ENCODE measurements at places on chromosomes 6 and 20.
A peak's percentile ranks its signal among the peaks of the same experiment; 100 is the strongest.

DNA sequence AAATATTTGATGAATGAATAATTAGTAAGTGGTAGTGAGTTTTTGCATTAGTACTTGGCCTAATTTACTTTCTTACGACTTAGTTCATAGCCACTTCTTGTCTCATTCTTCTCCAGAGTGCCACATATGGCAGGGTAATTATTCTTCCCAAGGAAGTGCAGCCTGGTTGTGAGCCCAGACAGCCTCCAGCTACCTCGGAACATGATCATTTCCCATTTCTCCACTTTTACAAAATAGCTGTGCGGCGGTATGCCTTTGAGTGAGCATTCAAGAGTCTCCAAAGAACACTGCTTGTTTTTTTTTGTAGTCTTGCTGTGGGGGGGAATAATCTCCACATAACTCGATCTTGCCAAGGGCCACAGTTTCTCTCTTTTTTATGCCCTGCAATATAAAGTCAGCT is 765.0 kb downstream of the HDGFL1 start:
- no peak for DNase-seq

DNA sequence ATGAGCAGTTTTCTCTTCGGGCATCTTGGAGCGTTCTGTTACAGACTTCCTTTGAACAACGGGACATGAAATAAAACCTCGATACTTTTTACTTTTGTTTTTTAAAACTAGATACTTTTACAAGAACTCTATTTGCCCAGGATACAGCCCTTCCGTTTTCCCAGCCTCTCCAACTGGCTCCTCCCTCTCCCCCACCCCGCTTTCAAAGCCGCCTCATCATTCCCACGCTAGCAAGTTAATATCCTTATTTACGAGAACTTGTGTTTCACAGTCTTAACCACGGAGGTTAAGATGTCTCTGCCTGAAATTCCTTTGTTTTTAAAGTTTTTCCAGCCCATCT is 241 bp upstream of the CFAP206 start:
- DNase-seq: no peak

- no peak for DNase-seq
Measured at GRCh38 chr6:156787569-156788492, 10.7 kb downstream of the ARID1B start.

DNA sequence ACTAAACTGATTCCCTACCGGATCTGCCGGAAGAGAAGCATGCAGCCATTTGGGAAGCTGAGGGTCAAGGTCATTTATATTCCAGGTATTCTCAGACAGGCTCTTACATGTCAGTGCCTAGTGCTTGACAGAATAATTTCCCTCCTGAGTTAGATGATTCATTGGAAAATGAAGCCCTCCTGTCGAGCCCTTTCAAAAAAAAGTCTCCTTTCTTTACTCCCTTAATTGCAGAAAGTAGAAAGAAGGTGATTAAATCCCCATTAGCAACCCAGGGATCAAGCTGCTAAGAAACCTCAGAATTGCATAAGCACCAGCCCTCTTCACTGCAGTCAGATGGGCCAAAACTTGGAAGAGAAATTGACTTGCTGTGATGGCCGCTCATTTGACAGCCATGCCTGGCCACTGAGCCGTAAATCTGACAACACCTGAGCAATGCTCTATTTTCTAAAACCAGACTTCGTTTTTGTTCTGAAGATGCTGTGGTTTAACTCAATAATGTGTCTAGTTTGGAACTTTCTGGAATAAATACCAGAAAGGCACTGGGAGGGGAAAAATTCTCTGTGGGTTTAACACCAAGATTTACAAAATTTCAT is 61.0 kb upstream of the ARMH2 start:
- DNase-seq: peak; percentile 77

GRCh38 chr6:25366903-25367545 is 87.8 kb downstream of the CARMIL1 start:
- DNase-seq: no peak

- peak; percentile 69 for DNase-seq
Measured at GRCh38 chr6:161418463-161418945, 144.6 kb upstream of the AGPAT4 start.

DNA sequence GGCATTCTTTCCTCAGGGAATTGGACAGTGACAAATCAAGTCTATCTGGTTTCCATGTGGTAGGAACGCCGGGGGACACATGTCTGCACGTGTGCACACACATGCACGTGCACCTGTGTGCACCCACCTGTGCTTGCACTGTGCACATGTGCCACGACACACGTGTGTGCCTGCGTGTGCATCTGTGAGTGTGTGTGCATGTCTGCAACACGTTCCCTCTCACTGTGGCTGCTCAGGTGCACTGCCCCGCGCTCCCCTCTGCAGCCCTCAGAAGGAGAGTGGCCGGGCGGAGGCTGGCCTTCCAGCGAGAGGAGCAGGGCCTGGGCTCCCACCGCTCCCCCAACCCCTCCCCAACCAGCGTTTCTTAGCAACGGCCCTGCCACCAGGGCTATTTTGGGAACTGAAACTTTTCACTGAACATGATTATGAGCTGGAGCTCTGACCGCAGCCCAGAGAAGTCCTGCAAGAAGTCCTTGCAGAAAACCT is 147.8 kb downstream of the PHACTR3 start:
- DNase-seq: peak; percentile 96

DNA sequence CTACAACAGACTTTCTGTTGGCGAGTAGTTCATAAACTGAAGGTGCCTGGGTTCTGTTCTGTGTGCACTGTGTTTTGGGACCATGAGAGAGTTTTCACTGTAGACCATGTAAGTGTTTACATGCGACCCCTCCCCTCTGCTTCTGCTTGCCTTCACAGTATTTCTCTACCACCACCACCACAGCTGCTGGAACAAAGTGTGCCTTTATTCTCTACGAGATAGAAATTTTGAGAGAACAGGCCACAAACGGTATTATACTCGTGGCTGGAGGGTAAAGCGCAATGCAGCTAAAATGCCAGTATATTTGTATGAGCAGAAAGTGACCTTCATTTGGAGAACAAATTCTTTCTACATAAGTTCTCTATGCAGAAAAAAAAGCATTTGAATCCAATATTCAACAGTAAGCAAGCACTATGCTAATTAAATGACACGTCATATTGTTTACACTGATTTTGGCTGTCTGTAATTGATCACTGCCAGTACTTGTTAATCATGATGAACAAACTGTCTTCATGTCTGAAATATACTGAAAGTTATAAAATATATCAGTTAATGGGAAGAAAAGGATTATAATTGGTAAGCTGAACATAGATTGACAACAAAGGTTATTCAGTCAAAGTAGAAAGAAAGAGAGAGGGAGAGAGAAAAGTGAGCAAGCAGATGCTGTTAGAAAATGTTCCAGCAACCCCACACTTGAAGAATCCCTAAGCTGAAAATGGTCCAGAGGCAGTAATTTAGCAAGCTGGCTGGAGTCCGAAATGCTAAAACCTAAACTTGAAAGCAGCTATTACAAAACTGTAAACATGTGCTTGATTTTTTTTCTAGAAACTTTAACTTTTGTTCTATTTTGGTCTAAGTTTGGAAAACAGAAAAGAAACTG is 8.8 kb downstream of the CLDN20 start:
- no peak for DNase-seq

DNA sequence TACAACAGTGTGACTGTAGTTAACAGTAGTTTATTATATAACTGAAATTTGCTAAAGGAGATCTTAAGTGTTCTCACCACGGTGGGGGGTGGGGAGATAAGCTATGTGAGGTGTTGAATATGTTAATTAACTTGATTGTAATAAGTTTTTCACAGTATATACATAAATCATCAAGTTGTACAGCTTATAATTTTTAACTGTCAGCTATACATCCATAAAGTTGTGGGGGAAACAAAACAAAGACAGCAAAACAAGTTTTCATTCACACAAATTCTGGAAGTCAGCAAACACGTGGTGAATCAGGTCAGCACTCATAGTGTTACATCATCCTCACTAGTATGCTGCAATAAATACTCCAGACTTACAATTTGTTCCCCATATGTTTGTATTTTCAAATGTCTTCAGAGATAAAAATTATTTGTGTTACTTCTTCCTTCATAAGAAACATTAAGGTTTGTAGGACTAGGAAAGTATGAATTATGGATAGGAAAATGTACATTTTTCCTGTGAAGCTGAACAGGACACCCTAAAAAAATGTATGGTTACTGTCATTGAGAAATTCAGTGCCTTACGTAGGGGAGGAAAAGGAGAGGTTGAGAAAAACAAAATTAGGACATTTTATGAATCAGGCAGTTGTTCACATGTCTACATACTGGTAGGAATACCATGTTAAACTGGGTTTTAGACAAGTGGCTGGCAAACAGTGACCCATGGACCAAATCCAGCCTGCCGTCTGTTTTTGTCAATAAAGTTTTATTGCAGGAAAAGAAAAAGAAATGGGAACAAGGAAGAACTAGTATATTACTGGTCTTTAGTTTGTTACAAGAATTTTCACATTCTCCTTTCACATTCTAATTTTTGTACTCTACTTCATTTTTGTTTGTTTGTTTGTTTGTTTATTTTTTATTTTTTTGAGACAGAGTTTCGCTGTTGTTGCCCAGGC is 6.0 kb downstream of the SUMO4 start:
- peak; percentile 79 for DNase-seq

- DNase-seq: no peak
Measured at GRCh38 chr6:101126501-101126900, 245.4 kb upstream of the ASCC3 start.

DNA sequence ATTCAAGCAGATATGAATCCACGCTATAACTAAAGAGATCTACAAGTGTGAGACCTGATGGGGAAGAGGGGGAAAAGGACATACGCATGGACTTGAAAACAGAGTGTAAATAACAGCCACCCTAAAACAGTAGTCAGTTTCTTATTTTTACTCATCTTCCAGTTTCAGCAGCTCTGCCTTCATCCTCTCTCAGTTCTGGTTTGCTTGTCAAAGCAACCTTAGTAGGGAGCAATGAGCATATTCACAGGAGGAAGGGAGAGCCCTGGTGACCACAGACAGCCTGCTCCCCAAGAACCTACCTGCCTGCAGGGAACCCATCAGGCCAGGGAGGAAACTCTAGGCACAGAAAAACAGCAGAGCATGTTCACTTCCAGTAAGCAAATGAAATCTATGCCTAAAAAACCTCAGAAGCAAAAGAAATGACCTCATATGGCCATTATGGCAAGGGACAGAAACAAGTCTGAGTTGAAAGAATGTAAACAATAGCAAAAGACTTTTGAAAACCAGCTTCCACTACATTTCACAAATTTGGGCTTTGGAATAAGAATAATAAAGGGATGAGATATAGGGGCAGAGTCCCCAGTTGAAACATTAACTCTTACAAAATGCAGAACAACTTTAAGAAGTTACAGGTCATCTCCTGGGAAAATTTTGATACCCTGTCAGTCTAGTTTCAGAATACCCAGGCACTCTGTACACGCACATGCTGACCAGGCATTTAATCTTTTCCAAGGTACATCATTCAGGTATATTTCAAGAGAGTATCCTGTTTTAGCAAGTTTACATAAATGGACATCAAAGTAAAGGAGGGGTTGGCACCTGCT is 120.8 kb upstream of the BCLAF1 start:
- DNase-seq: no peak

DNA sequence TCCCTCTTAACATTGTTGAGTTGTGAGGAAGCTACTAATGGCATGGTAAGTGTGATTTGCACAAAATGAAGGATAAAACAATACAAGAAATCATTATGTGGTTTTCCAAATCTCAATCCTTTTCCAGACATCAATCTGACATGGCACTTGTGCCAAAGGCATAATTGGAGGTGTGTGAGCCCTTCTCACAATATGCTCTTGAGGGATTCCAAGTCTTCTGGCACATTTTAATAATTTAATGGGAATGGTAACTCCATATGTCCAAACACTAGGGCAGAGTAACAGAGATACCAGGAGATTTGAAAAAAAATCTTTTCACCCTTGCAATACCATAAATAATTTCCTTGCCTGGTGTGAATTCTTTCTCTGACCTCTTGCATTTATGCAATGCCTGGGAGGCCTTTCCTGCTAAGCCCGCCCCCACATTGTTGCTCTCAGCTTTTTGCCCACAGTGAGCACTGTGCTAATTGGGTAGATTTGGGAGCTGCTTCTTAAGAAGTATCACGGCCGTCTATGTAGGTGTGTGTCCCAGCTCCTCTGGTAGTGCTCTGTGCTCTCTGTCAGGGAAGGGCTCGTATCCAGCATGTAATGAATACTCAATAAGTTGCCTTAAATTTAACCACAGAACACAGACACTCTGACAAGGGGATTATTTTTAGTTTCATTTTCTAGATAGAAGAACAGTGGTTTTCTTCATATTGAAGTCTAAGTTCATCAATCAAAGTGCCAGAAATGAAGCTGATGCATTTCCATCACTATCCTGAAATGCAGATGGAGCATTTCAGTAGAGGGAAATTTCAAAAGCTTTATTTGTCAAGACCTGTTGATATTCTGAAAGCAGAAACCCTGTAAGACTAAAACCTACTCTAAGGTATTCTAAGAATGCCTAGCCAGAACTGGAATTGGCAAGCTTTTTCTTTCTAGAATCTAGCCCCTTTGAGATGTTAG is 54.4 kb upstream of the CEP85L start:
- peak; percentile 79 for DNase-seq

DNA sequence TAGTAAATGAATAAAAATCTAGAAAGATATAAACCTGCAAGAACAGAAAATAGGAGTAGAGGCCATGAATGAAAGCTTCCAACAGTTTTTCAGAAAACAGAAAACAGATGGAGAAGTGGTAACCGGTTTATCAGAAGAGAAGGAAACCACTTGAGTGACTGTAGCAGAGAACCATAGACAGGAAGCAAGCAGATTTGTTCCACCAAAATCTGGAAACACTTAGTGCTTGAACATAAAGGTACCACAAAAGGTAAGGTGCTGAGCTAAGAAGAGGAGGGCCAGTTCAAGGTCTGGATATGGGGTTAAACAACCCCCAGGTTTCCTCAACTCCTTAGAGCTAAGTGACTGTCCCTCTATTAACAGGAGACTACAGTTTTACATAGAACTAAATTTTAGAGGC is 9.2 kb upstream of the KIAA0319 start:
- no peak for DNase-seq

- no peak for DNase-seq
Measured at GRCh38 chr20:44961870-44962267, 1.7 kb upstream of the TOMM34 start.

- DNase-seq: no peak
Measured at GRCh38 chr6:107495196-107495643, 5.3 kb downstream of the SOBP start.

GRCh38 chr6:33787954-33788693 is 806 bp downstream of the LEMD2 start:
- DNase-seq: peak; percentile 89

DNA sequence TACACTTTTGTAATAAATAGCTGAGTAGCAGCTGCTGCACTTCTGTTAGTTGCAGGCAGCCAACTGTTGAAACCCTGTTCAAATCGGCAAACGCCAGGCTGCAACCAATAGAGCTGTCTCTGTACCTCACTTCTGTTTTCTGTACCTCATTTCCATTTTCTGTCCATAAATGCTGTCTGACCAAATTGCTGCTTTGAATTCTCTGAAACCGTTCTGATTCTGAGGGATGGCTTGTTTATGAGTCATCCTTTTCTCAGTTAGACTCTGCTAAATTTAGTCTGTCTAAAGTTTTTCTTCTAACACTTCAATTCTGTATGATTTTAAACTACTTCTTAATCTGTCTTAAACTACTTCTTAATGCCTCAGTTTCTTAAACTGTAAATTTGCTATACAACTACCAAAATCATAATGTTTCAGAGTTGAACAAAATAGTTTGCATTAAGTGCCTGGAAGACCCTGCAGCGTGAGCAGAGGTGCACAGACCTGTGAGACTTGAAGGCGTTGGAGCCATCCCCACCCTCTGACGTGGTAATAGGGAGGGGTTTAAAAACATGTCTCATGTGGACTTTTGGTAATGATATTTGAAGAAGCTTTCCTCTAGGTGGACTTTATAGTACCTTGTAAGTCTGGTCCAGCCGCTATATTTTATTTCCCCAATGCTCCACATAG is 9.6 kb downstream of the BTNL2 start:
- no peak for DNase-seq

- no peak for DNase-seq
Measured at GRCh38 chr6:13733178-13733887, 21.7 kb upstream of the RANBP9 start.
